ENCODE measurements at places on chromosomes 5 and 9.
A peak's percentile ranks its signal among the peaks of the same experiment; 100 is the strongest.

DNA sequence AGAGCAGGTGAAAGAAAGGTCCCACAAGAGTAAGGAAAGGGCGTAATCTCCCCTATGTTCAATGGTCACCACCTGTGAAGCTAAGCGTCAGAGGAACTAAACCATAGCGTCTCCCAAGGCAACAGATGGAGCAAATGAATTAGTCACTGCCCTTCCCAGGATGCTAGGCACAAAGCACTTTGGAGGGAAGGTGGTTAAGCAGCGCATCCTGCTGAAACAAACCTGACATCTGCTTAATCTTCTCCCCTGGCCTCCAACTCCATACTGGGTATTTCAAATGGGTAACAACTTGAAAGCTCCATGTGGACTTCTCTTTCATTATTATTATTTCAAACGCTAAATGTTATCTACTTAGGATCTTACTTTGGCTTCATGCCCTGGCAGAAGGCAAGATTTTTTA lies 227.3 kb downstream of the MLLT3 start:
- ATAC-seq = peak; percentile 26

DNA sequence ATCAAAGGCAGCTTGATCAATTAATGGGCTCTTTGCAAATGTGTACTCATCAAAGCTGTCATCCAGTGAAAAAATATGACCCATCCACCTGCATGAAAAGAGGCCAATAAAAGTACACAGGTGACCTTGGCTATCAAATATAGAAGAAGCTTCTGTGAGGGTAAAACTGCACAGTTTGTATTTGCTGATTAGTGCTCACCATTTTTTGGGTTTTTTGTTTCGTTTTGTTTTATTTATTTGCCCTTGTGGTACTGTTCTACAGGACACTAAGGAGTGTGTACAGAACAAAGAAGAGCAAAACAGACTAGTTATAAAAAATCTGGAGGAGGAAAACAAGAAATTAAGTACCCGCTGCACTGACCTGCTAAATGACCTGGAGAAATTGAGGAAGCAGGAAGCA lies 101.3 kb downstream of the CNTLN start:
- no peak for ATAC-seq

DNA sequence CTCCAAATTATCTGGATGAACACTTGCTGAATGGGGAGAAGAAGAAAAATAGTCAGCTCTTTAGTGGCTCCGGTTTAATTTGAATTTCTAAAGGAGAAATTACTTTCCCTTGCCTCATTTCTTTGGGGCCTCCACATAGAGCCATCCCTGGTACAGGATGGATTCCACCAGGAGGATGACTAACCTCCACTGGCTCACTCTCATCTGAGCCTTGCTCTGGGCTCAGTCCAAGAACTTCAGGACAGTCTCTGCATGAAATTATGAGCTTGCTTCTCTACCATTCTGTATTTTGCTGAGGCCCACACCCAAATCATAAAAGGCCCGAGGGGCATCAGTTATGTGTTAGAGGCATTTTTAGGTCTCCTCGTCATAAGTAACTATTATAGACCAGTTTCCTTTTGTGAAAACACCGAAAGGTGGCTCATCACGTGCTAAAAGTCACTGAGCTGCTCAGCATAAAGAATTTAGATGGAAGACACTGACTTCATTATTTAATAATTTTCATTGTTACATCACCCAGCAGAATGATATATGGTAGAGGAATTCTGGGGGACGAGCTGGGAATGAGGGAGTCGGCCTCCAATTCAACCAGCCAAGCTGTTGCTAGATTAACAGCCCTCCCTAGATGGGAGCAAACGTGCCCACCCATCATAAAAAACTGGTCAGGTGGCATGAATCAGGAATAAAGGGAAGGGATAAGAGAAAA lies 222.1 kb downstream of the TARS1 start:
- ATAC-seq = no peak

DNA sequence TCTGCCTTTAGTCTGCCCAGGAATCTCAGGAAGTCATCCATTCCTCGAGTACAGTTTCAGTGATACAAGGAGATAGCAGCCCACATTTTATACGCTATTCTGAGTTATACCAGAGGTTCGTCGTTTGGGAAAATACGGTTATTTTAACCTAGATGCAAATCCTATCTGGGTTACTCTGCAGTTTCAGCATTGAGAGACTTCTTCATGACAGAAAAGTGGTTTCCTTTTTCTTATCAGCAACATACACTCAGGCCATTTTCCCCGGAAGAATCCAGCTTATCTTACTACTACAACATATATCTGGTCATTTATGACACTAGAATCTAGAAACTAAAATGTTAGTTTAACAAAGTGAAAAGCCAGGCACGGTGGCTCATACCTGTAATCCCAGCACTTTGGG lies 83.4 kb upstream of the IQGAP2 start:
- no peak for ATAC-seq

DNA sequence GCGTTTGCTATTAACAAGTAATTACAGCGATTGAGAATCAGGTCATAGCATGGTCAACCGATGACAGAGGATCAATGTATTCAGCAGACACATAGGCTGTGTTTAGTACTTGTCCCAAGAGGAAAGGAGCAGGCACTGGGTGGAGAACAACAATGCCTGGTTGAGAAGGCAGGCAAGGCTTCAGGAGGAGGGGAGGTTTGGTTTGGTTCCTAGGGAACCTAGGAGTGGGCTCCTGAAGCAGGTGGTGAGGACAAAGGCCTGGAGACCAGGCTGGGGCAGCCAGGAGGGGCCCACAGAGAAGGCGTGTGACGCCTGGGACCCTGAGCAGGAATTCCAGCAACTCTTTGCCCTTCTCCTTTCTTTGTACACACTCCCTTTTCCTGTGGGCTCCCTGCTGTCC lies 195.6 kb downstream of the SPOCK1 start:
- ATAC-seq = no peak

- peak; percentile 63 for ATAC-seq
Observed at GRCh38 chr9:70113403-70114022, 69.9 kb downstream of the MAMDC2 start.

GRCh38 chr9:126623667-126624478 lies 10.1 kb downstream of the LMX1B start:
- ATAC-seq = no peak

DNA sequence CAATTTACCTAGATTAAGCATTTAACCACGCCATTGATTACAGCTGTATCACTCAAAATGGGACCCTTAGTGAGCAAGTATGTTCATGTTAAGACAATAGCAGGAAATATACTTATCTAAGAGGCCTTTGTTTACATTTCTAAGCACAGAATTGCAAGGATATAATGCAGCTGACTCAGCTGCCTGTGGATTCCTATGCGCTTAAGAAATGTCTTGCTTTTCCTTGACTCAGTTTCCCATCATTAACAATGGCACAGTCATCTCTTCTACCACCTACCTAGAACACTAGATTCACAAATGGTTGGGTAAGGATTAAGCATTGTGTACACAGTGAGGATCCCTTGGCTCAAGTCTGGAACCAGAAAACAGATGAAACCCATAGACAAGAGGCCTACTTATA lies 163.8 kb downstream of the TSSK1B start:
- ATAC-seq = no peak

DNA sequence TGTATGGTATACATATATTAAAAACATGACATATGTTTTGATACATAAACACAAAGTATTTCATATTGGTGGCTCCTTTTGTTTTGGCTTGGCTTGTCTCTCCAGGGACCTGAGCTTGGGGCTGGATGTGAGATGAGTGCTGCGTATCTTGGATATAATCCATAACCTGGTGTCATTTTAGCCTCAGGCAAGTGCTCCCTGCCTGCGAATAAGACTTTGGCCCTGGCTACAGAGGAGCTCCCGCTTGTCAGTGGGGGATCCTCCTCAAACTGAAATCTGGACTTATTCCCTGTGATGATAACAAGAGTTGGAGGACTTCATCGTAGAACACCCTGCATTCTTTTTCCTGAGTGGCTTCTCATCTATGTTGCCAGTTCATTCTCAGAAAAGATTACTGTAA lies 341.7 kb upstream of the CLINT1 start:
- ATAC-seq = no peak

- peak; percentile 80 for ATAC-seq
Observed at GRCh38 chr5:84622461-84622860, 237.8 kb upstream of the EDIL3 start.

GRCh38 chr5:75167345-75167744 lies 69.3 kb downstream of the ANKRD31 start:
- ATAC-seq = no peak

DNA sequence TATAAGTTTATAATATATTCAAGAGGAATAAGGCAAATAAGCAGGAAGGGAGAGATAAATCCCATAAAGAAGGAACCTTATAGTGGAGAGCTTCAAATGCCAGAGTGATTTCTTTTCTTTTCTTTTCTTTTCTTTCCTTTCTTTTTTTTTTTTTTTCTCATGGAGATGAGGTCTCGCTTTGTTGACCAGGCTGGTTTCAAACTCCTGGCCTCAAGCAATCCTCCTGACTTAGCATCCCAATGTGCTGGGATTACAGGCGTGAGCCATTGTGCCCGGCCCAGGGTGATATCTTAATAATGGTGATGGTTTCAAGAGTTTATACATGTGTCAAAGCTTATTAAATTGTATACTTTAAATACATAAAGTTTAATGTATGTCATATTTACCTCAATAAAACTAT lies 19.6 kb upstream of the FOCAD start:
- no peak for ATAC-seq

DNA sequence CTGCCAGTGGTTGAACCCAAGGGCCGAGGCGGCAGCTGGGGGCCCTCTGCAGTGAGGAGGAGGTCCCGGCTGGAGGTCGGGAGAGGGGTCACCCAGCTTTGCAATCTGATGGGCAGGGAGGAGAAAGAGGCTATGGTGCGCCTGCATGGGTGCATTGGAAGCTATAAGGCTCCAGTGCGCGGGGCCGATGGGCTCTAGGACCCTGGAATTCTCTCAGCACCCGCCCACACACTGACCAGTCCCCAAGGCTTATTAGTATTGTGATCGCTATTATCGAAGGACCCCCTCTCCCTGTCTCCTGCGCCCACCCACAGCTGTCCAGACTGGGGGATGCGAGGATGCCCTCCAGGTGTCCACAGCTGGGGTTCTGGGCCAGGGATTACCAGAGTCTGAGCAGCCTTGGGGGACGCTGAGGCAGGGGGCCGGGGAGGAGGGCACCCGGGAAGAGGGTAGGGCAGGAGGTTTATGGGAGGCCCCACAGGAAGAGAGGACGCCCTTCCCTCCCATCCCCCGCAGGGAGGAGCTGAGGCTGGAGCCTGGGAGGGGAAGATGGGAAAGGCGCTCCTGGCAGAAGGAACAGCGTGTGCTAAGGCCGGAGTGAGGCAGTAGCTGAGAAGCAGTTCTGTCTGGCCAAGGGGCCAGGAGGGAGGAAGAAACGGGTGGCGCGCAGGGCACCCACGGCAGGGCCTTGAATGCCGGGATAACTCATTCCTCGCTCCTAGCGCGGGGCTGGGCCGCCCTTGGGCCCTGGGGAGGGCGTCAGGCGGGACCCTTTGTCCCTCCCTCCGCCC lies 24.2 kb downstream of the C9orf50 start:
- peak; percentile 84 for ATAC-seq

- ATAC-seq = no peak
Observed at GRCh38 chr9:97567894-97568202, 65.3 kb downstream of the TSTD2 start.

DNA sequence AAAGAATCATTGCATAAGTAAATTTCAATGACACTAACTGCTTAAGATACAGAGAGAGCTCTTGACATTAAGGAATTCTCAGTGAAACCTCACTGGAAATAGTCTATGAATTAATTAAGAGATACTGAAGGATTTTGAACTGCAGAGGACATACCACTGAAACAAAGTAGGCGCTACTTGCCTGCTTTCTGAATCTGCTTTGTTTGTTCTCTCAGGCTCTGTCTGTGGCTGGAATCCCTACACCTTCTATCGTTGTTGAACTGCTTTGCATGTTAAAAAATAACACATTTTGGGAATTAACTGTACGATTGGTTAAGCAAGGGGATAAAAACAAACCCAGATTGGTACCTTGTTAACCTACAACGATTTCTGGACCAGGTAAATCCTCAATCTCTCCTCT lies 435.2 kb downstream of the PDE4D start:
- ATAC-seq = no peak

GRCh38 chr9:137437691-137438590 lies 3.2 kb downstream of the ENTPD8 start:
- ATAC-seq = no peak

DNA sequence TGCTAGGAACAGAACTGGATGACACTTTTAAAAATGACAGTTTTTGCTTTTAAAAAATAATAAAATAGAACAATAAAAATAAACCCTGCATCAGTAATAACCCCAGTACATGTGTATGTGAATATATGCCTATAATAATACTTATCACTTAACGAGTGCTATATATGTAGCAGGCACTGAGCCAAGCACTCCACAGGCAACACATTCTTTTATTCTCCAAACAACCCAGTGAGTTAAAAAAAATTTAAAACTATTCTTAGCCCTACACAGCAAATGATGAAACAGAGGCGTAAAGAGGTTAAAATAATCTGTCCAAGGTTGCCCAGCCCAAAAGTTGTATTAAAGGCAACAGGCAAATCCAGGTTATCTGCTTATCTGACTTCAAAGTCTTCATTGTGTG lies 124.5 kb upstream of the SMIM23 start:
- ATAC-seq = no peak

- ATAC-seq = no peak
Observed at GRCh38 chr5:126210955-126211354, 212.3 kb upstream of the GRAMD2B start.

- ATAC-seq = no peak
Observed at GRCh38 chr5:143131972-143132371, 271.5 kb downstream of the NR3C1 start.

DNA sequence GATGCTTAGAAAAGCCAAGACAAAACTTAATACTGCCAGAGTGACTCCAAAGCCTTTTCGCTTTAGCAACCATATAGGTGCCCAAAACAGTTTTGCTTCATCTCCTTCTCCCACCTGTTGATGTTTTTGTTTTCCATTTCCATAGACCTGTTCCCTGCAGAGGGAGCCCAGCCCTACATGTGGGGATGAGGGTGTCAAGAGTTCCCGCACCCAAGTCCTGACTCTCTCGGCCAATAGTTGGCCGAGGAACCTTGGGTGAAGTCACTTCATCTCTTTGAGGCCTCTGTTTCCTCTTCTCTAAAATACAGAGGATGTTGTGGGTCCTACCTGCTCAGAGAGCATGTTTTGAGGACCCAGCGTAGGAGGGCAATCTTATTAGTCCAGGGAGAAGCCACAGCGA lies 38.5 kb upstream of the LCP2 start:
- no peak for ATAC-seq

- ATAC-seq = peak; percentile 6
Observed at GRCh38 chr5:179839328-179840256, 18.9 kb downstream of the SQSTM1 start.

- ATAC-seq = no peak
Observed at GRCh38 chr9:132166599-132166998, 4.7 kb downstream of the NTNG2 start.

- ATAC-seq = no peak
Observed at GRCh38 chr5:144030904-144031303, 139.6 kb downstream of the YIPF5 start.

- ATAC-seq = no peak
Observed at GRCh38 chr5:135008981-135009735, 24.9 kb downstream of the PITX1 start.

DNA sequence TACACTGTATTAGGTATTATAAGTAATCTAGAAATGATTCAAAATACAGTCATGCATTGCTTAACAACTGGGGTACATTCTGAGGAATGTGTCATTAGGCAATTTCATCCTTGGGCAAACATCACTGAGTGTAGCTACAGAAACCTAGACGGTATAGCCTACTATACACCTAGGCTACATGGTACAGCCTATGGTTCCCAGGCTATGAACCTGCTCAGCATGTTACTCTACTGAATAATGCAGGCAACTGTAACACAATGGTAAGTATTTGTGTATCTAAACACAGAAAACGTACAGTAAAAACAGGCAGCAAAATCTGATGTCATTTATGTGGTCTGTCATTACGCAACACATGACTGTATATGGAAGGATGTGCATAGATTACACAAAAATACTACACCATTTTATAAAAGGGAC lies 96.8 kb downstream of the RAPGEF6 start:
- ATAC-seq = no peak
